Muscle of back (tissue), 13 donors: ENCODE measurements at places on chromosomes 3 and 15.

DNA sequence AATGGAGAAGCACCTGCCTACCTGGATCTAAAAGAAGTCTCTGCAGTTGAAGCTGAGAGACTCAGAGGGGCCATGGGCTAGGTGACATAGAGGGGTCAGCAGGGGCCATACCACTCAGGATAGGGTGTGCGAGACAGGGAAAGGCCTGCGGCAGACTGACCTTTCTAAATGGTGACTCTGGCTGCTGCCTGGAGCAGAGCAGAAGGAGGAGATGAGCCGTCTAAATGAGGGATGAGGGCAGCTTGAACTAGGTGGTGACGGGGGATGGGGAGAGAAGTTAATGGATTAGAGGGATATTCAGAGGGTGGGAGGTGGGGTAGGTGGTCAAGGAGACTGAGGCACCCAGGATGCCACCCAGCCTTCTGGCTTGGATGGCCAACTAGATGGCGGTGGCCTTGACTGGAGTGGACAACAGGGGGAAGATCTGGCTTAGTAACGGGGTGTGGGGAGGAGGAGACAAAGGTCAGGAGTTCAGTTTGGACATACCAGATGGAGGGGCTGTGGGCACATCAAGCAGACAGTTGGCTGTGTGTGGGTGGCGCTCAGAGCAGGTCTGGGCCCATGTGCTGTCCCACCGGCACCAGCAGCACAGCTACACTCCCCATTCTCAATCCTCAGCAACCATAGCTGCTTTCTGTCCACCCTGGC is 3.2 kb upstream of the ITIH1 start:
- DNase-seq = no peak

DNA sequence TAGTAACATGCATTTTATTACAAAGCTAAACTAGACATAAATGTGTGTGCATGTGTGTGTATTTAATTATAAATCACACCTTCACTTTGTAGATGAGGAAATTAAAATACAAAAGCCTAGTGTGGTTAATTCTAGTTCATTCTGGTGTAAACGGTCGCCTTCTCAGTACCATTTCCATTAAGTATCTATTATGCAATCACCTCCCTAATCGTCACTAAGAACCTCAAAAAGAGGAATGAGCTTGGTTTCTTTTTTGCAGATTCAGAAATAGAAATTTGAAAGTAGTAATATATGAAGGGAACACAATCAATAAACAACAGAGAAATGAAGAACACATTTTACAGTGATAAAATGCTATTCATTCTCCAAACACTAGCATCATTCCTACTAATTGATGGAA is 233.2 kb downstream of the ZBBX start:
- DNase-seq = no peak

DNA sequence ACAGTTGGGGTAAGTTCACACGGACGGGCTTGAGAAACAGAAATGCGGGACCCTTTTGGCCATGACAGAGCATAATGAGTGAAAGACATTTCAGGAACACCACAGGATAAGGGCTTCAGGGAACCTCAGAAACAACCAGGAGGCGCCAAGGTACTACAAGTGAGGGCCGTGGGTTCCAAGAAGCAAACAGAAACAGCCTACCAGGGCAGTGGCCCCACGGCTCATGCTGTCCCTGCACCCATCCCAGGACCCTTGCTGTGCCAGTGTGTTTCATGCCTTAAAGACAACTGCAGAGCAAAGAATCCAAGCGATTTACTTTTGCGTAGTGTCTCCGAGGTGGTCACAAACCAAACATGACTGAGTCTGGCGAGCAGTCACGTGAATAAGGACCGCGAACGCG is 54.0 kb downstream of the RUBCN start:
- DNase-seq = no peak

DNA sequence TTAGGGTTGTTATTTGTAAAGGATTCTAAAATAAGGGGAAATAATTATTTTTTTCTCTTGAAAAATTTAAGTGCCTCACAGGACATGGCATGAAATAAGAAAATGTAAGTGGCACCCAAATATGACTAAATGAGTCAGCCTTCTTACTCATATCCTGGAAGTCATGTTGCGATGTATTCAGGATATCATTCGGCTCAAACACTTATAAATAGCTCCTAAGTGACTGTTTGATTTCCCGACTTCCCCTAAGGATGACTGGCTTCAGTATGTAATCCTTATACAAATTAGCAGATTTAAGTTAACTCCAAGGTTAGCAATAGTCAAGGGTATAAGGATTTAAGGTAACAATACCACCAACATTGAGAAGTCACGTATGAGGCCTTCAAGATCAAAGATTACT is 57.3 kb upstream of the OSTN start:
- no peak for DNase-seq

DNA sequence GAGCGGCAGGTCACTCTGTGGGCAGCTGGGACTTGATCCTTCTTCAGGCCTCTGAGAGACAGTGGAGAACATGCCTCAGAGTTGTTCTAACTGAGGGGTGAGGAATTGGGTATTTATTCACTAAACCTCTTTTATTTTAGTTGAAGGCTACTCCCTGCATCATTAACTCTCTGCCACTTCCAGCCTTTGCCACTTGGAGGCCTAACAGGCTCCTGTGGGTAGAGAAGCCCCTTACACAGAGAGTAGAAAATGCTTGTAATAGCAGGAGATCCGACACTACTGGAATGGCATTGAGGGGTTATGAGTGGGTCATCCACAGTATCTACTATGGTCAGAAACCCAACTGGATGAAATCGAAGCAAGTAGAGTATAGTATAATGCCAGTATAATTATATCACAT is 81.7 kb downstream of the RYR3 start:
- no peak for DNase-seq

DNA sequence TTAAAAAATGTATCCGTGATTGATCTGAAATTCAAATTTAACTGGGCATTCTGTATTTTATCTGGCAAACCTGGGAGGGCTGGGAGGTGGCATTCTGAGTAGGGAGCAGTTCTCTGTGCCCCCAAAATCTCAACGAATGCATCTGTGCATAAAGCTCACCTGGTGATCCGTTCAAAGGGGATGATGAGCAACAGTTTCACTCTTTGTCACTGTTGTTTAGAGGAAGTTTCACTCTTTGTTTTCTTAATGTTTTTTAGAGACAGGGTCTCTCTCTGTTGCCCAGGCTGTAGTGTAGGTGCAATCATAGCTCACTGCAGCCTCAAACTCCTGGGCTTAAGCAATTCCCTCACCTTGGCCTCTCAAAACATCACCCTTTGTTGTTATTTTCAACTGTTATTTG is 186.7 kb downstream of the SSR3 start:
- no peak for DNase-seq

DNA sequence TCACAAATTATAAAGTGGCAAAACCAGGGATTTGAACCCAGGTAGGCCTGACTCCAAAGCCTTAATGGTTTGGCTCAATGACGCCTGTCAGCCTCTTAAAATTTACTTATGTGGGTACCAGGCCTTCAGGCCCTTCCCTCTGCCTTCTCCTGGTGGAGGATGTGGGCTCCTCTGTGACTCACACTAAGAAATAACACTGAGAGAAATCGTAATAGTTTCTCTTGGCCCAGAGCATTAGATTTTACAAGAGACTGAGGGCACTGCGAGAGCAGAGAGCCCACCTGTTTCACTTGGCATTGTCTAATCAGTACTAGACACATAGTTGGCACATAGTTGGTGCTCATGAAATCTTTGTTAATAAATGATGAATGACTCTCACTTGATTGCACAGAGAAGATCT is 505.2 kb downstream of the SHQ1 start:
- no peak for DNase-seq

DNA sequence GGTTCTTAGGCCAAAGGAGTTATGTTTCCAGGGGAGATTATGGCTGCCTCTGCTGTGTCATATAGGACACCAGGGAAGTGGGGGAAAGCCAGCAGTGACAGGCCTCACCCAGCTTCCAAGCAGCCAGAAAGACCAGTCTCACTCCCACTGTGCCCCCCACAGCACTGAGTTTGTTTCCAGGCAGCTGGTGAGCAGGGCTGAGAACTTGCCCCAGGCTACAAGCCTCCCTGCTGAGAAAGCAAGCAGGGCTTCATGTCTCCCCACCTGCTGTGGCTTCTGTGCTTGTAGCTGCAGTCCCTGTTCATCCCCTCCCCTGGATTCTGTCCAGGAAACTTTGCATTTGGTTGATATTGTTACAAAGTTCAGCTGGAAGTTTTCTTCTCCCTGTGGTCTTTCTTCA is 376.3 kb downstream of the PDCD6IP start:
- DNase-seq = no peak

DNA sequence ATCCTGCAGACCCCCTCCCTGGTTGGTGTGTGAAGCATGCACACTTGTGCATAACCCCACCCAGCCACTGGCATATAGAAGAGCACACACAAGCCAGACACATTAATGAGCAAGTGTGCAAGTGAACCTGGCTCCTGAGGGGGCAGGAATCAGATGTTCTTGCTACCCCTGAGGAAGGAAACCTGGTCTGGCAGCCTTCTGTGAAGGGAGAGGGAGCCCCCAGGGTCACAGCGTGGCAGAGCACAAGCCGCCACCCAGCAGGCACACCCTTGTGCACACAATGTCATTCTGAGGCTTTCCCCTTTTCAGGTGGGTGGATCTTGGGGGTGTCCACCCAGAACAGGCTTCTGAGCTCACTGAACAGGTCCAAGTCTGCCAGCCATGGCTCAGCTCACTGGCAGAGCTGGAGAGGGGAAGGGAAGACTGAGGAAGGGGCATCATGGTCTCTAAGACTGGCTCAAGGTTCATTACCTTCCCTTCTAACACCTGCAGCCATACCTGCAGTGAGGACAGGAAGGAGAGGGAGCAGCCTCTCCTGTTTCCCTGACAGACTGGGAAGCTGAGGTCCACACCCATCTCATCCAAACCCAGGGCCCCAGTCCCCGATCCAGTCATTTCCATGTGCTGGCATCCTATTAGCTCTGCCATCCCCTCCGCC is 31.6 kb upstream of the SEMA3F start:
- no peak for DNase-seq

- no peak for DNase-seq
Measured at GRCh38 chr15:53378096-53378800, 381.2 kb downstream of the WDR72 start.

- DNase-seq = no peak
Measured at GRCh38 chr3:42700366-42701288, 2.0 kb downstream of the HHATL start.

DNA sequence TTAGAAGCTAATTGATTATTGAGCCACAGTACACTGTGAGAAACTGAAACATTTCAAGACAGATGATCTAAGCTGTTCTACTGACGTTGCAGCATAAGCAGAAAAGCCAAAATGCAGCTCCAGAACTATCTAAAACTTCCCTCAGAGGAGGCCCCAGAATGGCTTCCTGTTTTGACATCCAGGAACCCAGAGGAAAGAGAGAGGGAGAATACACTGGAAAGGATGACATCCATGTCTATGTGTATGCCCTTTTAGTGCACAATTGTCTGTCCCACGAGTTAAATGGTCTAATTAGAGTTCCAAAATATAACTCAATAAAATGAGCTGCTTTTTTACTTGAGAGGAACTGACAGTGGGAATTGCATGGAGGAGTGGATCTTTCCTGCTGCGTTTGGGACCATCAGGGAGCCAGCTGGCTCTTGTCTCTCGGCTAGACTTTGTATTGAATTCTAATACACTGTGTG is 688.1 kb downstream of the ZNF385D start:
- DNase-seq = peak; percentile 92

DNA sequence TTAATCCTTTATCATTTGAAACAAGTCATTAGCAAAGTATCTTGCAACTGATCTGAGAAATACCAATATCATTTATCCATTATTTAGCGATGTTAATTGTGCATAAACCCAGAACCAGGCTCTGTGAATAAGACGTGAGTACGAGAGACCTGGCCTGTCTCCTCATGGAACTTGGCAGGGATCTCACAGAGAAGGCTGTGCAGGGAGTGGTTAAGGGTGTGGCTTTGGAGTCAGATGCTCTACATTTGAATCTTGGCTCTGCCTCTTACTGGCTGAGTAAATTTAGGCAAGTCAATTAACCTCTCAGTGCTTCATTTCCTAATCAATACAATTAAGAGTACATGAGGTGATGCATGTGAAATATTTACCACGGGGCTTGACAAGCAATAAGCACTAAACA is 39.9 kb upstream of the TBL1XR1 start:
- DNase-seq = no peak

DNA sequence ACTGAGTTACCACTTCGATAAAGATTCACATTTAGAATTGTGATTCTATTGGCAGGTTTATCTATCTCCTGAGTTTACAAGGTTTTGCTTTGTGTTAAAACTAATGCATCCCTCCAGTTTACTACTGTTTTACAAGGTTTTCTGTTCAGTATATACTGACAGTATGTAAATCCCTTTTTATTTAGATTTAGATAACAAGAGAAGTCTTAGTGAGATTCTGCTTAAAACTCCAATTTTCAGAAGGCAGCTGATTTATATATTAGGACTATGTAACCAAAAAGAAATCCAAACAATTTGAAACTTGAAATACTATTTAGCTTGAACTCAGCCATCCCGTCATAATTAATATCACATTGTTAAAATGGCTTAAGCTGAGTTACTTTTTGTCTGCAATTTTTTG is 619.2 kb downstream of the NAALADL2 start:
- DNase-seq = no peak

DNA sequence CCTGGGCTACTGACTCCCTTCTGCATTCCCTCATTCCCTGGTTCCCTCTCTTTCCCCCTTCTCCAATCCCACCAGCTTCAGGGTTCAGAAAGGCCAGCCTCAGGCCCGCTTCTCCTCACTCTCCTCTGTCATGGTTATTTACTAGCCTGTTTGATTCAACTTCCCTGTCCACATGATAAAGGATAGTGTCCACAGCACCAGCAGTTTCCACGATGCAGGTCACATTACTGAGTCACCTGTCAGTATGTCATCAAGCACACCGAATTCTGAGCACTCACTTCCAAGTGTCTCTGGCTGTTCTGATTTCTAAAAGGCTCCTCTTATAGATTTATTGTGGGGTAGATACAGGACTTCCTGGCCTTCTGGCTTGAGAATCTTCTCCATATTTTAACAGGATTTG is 96.6 kb upstream of the CTNNB1 start:
- no peak for DNase-seq

DNA sequence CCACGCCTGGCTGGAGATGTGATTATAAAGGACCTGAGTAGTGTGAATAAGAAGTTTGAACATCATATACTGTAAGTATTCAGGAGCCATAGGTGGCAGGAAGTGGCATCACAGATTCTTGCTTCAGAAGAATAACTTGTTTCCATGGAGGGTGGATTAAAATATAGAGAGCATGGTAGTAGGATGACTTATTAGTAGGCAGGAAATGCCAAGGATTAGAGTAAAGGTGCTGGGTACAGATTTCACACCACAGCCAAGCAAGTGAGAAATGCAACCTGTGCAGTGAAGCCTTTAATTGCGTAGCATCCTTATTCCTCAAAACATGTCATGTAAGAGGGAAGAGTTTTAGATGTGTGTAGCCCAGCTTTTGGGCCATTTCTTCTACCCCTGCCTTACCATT is 30.8 kb downstream of the IFT122 start:
- DNase-seq = no peak

GRCh38 chr3:118529554-118529953 is 505.1 kb downstream of the IGSF11 start:
- DNase-seq = no peak

- DNase-seq = no peak
Measured at GRCh38 chr15:68650901-68651709, 72.3 kb downstream of the CORO2B start.
